Mesenteric fat pad (tissue), 1 donor: ENCODE measurements at places on chromosomes 6 and 20. TPM values are rescaled to one million over a fixed set of nuclear protein-coding genes. Genes with fewer than 3 reads are reported as not detected.

The CDH22 gene
- 0.35 TPM for total RNA-seq

The LY6G5C gene
- total RNA-seq = 1.9 TPM

The SAYSD1 gene
- total RNA-seq = 11.2 TPM

The TMEM170B gene
- 13.5 TPM for total RNA-seq

The ABHD16A gene
- 38.8 TPM for total RNA-seq

The SUMO4 gene
- 1.2 TPM for total RNA-seq

The GNAS gene
- 697 TPM for total RNA-seq

The UBE2J1 gene
- 40.4 TPM for total RNA-seq

DNA sequence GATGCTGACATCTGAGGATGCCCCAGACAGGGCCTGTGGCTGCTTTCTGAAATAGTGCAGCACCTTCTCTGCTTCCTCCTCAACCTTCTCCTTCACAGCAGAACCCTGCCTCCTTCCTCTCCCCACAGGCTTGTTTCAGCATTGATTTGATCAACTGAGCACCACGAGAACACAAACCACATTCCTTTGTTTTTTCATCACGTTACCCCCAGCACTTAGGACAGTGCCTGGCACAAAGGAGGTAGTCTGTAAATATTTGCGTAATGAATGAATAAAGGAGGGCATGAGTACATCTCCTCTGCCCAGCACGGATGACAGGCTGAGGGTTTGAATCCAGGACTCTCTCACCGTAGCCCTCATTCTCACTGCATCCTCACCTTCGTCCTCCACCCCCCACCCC lies 21.3 kb upstream of the WFDC2 start:
- no peak for DNase-seq

DNA sequence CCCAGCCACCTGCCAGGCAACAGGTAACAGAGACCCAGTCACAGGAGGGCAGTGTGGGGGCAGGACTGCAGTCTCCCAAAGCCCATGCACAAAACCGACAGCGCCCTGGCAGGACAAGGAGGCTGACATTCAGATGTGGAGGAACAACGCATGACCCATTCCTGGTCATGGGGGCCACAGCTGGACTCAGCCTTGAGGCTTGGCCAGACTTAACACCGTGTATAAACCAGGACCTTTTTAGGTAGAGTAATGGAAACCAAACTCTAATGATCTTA lies 8.1 kb downstream of the GFRA4 start:
- DNase-seq = peak; percentile 83

DNA sequence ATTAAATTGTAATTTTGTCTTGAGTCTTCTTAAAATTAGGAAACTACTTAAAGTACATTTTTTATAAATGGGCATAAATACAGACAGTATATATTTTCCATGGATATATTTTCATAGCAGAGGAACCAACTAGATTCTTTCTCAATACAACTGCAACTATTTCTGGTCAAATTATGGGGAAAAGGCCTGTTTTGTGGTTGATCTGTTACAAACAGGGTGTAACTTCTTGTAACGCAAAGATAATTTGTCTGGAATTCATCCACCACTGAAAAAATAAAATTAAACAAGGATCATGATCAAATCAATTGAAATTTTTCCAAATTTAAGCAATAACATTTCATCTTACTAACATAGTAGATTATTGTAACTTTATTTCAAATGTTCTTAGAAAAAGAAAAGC lies 67.2 kb upstream of the RNF146 start:
- no peak for DNase-seq

- DNase-seq = no peak
Measured at GRCh38 chr6:163651426-163651825, 236.9 kb downstream of the QKI start.

DNA sequence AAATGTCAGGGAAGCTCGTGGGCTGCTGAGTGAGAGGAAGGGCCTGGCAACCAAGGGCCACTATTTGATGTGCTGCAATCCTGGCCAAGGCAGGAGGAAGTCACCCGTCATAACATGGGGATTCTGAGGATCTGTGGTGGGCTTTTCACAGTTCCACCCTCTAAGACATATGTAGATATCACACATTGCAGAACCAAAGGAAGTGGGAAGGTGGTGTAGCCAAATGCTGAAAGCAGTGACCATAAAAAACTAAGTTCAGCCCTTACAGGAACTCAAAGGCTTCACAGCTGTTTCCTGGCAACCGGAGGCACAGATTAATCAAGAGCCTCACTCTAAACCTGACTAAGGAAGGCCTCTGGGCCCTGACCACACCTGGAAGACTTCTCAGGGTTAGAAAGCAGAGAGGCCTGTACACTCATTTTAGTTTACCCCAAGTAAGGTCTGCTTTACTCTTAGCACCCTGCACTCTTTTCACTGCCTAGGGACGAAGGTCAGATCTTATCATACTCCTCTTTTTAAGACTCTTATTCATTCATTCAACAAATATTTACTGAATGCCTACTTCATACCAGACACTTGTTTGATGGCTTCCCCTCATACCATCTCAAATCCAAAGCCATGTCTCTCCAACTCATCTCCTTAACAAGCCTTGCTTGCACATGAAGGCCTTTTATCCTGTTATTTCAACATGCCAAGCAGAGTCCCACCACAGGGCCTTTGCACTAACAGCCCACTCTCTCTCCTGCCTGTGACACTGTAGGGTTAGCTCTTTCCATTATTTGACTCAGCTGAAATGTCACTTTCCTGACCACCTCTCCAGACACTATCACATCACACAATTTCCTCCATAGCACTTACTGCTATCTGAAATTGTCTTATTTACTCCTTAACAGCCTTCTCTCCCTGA lies 2.6 kb downstream of the UBE2V1 start:
- no peak for DNase-seq

DNA sequence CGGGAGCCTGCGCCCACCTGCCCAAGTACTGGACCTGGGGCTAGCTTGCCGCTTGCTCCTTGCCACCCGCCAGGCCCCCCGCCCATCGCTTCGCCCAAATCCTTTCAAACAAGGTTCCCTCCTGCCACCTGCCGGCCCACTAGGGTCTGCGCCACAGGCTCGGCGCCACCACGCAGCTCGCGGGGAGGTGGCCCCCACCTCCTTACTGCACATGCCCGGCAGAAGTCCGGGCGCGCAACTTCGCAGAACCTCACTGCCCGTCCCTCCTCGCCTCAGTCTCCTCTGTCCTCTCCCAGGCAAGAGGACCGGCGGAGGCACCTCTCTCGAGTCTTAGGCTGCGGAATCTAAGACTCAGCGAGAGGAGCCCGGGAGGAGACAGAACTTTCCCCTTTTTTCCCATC lies 11.2 kb downstream of the GNAS-AS1 start:
- no peak for DNase-seq

- DNase-seq = no peak
Measured at GRCh38 chr6:36095497-36096391, 34.6 kb upstream of the MAPK13 start.

- DNase-seq = peak; percentile 60
Measured at GRCh38 chr20:59422872-59423544, 122.6 kb downstream of the EDN3 start.

DNA sequence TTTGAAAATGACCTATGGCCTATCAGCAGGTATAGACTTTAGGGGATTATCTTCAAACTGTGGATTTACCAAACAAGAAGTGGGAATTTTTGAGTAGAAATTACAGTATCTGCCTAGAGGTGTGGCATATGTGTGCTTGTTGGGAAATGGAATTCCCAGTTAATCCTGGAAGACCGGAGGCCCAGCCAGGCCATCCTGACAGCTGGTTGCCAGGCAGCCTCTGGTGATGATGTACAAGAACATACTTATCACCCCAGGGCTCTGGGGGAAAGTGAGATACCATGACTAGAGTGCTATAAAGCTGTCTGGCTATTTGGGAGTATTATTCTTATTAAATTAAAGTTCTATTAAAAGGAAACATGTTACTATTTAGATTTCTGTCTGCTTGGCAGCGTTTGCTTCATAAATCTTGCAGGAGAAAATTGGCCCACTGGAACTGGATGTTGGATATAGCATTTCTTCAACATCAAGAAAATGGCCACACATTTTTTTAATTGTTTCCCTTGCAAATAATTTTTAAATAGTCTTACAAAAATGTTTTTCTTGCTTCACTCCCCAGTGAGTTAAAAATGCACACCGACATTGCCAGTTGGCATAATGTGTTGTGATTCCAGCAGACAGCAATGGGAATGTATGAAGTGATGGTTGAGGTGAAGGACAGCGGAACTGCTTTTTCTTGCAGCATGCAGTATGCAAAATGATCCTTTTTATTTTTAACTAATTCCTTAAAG lies 187.8 kb downstream of the MYLK4 start:
- no peak for DNase-seq

GRCh38 chr6:131769385-131770141 lies 38.3 kb upstream of the ENPP1 start:
- DNase-seq = no peak

GRCh38 chr20:52242237-52243230 lies 51.0 kb upstream of the ZFP64 start:
- no peak for DNase-seq

DNA sequence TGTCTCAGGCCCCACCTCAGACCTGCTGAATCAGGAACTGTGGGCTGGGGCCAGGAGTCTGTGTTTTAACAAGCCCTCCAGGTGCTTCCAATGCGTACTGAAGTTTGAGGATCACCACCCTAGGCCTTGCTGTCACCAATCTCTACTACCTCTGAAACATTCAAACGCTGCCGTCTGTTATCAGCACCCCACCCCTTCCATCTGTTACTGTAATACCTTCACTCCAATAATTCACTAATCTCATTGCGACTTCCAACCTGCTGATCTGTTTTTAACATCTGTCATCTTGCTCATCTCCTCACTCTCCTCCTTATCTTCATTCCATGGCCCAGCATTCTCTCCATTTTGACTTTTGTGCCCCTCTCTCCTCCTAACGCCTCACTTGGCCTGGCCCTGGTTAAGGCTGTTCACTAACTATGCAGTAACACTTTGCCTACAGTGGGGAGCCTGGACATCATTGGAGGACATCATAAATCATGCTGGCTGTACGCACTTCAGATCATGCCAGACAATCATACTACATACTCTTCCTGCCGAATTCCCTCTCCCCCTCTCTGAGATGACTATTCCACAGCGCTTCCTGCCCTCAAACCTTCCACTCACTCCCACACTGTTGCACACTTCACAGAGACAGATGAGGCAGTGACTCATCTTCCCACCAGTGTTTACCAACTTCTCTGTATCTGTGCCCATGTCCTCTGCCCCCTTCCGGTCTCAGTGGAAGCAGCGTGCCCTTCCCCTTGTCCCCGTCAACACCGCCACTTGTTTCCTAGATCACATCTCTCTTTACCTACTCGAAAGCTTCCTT lies 3.0 kb upstream of the GUCA1B start:
- DNase-seq = no peak

DNA sequence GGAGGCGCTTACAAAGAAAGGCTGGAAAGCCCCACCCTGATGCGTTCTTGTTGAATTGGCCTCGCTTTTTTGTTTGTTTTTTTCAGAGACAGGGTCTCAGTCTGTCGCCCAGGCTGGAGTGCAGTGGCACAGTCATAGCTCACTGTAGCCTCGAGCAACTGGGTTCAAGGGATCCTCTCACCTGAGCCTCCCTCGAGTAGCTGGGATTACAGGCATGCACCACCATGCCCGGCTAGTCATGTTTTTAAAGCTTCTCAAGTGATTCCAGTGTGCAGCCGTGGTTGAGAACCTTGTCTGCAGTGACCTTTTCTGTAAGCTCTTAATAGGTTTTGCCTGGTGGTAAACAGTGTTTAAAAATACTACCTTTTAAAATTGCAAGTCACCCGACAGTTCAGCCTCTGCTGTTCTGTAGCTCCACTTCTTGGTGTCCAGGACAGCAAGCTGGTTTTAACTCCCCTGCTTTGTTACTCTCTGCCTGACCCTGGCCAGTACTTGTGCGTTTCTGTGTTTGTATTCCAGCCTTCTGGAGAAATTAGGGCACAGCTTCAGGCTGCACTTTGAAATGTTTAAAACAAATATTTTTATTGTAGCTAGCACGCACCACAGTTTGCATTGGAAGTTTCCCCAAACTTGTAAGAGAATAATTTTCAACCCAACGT lies 54.4 kb downstream of the KDM1B start:
- no peak for DNase-seq

DNA sequence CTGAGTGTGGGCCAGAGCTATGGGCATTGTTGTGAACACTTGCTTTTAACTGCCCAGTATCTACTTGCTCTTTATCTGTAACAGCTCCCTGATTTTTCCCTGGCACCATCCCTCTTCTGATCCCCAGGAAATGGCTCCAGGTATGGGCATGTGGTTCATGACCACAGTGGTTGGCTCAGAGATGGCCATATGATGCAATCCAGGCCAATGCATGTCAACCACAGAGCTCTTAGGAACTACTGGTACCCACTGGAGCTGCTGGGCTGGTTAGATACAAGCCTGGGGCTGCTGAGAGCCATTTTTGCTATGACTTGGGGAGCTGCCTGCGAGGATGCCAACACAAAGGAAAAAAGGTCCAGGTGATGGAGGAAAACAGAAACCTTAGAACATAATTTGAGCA lies 55.6 kb downstream of the KCNB1 start:
- no peak for DNase-seq

GRCh38 chr6:81609736-81610135 lies 142.7 kb downstream of the TENT5A start:
- DNase-seq = no peak

GRCh38 chr6:47922391-47922790 lies 140.6 kb downstream of the OPN5 start:
- DNase-seq = no peak

- DNase-seq = no peak
Measured at GRCh38 chr20:19003366-19004336, 190.1 kb downstream of the SCP2D1 start.

DNA sequence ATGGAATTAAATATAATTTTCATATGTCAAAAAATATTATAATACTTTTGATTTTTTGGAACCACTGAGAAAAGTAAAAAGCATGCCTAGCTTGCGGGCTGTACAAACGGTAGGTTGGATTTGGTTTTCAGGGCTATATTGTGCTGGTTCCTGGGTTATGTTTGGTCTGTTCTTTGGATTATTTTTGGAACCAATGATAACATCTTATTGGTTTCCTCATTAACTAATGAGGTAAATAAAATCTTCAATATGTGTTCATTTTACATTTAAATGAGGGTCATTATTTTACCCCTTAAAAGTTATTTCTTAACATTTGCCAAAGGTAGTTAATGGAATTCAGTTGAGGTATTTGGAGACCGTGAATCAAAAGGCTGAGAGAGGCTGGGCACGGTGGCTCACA lies 96.6 kb downstream of the IMPG1 start:
- DNase-seq = no peak

- DNase-seq = no peak
Measured at GRCh38 chr6:67986694-67987232, 648.3 kb upstream of the ADGRB3 start.

DNA sequence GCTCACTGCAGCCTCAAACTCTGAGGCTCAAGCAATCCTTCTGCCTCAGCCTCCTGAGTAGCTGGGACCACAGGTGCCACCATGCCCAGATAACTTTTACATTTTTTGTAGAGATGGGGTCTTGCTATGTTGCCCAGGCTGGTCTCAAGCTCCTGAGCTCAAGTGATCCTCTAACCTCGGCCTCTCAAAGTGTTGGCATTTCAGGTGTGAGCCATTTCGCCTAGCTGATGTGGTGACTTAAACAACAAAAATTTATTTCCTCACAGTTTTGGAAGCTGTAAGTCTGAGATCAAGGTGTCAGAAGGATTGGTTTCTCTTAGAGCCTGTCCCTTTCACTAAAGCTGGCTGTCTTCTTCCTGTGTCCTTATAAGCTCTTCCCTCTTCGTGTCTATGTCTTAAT lies 15.0 kb upstream of the JARID2 start:
- no peak for DNase-seq
